ENCODE measurements at places on chromosomes 4 and X.

DNA sequence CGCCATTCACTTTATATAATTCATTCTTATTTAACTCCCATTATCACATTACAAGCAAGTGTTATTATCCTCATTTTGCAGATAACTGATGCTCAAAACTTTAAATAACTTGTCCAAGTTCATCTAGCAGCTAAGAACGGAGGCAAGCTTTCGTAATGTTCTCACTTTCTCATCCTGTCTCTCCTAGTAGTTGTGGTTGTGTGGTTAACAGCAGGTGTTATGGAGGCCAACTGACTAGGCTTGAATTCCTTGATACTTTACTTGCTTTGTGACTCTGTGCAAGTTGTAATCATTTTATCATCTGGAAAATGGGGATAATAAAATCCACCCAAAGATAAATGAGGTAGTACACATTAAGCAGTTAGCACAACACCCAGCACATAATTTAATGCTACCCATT lies 109.9 kb upstream of the PTPN13 start:
- no peak for DNase-seq

- no peak for DNase-seq
Observed at GRCh38 chr4:1174941-1175634, 2.7 kb upstream of the SPON2 start.

GRCh38 chrX:73401591-73402266 lies 45.1 kb upstream of the CDX4 start:
- DNase-seq, result no peak

GRCh38 chr4:42101446-42101975 lies 50.9 kb downstream of the BEND4 start:
- no peak for DNase-seq

DNA sequence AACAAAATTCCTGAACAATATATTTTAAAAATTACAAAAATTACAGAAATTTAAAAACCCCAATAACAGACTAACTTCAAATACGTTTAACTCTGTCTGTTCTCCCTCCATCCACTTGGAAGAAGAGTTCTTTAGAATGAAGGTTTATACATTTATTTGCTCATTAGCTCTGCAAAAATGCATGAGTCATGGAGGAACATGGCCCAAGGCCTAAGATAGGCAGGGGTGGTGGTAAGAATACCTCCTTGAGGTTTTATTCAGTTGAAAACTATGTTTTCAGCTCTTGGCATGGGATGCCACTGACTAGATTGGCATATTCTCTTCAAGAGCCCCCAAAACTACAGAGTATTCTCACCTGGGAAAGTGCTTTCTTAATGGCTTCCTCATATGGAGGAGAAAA lies 8.8 kb upstream of the LRRC66 start:
- no peak for DNase-seq

Measured in stimulated activated CD4-positive, alpha-beta T cell treated with anti-CD3 and anti-CD28 coated beads, Interleukin-4, amount 100 ng/mL, for 4 hours (primary cell).